A172 (cell line): ENCODE measurements at places on chromosomes 2 and 18. TPM values are rescaled to one million over a fixed set of nuclear protein-coding genes. Genes with fewer than 3 reads are reported as not detected.
A peak's percentile ranks its signal among the peaks of the same experiment; 100 is the strongest.

PSTPIP2 gene
- total RNA-seq, result 2.8 and 3.9 TPM in 2 replicates

DNA sequence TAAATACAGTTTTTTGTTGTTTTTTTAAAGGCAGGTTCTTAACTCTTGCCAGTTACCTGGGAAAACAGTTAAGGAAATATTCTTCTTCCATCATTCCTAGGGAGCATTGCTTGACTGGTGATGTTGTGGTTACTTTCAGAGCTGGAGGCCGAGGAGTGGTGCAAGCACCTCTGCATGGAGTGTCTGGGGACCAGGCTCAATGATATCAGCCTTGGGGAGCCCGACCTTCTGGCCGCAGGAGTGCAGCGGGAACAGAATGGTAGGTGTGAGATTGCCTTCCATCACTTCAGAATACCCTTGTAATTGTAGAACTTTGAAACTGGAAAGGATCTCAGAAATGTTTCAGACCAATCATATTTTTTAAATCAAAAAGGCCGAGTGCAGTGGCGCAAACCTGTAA is 270.1 kb downstream of the CD226 start:
- no peak for DNase-seq

MROH2A gene
- 0.48 TPM in 1 of 2 replicates, not detected in the other for total RNA-seq

DNA sequence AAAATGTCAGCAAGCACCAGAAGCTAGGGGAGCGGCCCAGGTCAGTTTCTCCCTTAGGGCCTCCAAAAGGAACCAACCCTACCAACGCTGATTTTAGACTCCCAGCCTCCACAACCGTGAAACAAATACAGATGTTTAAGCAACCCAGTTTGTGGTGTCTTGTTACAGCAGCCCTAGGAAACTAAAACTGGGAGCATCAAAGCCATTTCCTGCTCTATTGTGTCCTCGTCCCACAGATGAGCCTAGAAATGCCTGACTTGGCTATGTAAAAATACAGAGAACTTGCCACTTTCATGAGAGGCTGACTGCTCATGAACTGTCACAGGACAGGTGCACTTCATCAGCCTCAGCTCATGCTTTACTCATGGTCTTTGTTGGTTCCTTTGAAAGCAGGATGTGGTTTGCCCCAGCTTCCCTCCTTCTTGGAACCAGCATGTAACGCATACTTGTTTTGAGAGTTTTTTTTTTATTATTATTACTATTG is 97.6 kb upstream of the SLC39A10 start:
- peak; percentile 76 for DNase-seq

GRCh38 chr2:15579641-15580040 is 12.0 kb upstream of the DDX1 start:
- DNase-seq, result peak; percentile 7

DNA sequence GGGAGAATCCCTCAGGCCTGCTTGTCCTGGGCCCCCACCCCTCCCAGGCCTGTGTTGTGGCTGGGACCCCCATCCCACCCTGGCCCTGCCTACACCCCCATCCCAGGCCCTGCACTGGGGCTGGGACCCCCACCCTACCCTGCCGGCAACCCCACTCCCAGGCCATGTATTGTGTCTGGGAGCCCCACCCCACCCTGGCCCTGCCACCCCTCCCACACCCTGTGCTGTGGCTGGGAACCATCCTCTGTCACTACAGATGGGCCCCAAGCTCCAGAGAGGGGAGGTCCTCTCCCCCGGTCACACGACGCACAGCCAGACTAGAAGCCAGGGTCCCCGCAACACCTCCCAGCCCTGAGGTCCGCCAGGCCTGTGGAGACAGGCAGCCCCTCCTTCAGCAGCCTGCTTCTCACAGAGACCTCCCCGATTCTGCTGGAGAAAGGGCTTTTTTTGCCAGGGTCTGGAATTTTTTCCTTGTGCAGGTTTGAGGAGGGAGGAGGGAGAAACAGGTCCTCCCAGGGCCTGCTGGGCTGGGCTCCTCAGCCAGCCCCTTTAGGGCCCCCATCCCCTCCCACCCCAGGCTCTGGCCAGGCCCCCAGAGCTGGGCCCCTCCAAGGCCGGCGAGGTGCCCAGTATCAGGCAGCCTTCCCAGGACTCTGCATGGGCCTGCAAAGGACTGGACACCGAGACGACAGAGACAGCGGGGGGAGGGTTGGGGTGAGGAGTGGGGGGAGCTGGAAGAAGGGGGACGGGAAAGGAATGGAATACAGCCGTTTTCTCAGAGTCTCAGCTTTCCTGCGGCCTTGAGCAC is 28.0 kb downstream of the KIF1A start:
- DNase-seq, result no peak

- no peak for DNase-seq
Measured at GRCh38 chr2:109557309-109557708, 56.5 kb downstream of the SEPTIN10 start.

DNA sequence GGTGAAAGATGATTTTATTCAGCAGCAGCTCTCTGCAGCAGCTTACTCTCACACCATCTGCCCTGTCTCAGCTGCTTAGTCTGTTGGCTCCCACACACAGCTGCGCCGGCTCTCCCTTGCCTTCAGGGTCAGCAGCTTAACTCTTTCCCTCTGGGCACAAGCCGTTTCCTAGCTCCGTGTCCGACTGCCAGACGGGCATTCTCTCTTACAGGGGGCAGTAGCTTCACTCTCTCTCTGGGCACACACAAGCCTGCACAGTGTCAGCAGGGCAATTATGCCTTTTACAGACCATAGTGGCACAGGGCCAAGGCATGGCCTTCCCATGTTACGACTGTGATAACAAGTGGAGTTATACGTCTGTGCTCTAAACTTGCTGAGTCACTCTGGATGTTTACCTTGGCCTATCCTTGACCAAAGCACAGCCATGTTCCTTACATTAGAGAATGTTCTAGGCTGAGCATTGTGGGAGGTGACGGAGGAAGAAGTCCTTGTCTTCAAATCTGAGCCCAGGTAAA is 31.7 kb downstream of the PCARE start:
- no peak for DNase-seq

SETBP1 gene
- 0.10 and 0.14 TPM in 2 replicates for total RNA-seq

GRHL1 gene
- total RNA-seq, result 0.57 and 3.8 TPM in 2 replicates

- no peak for DNase-seq
Measured at GRCh38 chr18:13288509-13289133, 70.1 kb downstream of the LDLRAD4 start.

- DNase-seq, result no peak
Measured at GRCh38 chr18:24420551-24420950, 5.9 kb upstream of the IMPACT start.

DNA sequence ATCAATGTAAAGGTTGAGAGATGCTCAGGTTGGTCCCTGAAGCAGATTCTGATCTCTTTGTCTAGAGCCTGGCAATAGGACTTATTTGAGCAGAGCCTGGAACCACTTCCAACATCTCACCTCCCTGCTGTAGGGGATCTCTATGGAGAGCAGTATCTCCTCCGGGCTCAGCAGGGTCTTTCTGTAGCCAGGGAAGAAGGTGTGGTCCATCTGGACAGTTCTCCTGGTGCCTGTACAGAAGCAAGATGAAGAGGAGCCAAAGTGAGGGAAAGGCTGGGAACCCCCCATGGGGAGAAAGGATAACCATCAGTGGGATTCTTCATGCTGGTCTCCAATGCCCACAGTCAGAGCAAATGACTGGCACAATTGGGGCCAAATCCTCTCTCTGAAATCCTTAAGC is 34.8 kb downstream of the XDH start:
- no peak for DNase-seq

DNA sequence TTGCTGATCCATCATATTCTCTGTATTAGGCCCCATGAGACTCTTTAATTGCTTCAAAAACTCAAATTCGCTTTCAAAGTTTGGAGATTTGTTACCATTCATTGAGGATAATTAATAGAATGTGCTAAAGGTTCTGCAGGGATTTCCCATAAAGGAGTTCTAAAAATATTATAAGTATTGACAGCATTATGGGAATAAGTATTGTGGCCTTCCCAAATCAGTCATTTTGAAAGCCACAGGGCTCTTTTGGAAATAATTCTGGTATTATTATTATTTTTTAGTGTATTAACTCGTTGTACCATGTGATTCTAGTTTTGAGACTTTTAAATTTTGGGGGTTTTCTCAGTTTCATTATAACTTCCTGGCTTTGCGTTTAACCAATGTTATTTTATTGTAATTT is 37.1 kb downstream of the LCLAT1 start:
- DNase-seq, result no peak

DNA sequence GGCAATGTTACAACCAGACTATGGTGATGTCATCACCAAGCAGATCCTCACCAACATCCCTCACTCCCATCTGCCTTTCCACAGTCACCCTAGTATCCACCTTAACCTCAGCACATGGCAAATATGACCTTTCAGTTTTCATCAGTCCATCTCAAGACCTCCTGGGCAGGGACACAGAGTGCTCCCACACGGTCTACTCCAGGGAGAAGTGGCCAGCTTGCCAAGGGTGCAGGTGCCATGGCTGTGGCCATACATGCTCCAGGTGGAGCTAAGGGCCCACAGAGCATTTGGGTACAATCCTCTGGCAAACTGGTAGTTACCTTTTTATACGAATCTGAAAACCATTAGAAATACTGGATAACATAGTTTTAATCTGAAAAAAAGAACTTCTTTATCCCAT is 453.1 kb downstream of the ADCYAP1 start:
- no peak for DNase-seq

ARID5A gene
- 6.9 and 11.2 TPM in 2 replicates for total RNA-seq

DNA sequence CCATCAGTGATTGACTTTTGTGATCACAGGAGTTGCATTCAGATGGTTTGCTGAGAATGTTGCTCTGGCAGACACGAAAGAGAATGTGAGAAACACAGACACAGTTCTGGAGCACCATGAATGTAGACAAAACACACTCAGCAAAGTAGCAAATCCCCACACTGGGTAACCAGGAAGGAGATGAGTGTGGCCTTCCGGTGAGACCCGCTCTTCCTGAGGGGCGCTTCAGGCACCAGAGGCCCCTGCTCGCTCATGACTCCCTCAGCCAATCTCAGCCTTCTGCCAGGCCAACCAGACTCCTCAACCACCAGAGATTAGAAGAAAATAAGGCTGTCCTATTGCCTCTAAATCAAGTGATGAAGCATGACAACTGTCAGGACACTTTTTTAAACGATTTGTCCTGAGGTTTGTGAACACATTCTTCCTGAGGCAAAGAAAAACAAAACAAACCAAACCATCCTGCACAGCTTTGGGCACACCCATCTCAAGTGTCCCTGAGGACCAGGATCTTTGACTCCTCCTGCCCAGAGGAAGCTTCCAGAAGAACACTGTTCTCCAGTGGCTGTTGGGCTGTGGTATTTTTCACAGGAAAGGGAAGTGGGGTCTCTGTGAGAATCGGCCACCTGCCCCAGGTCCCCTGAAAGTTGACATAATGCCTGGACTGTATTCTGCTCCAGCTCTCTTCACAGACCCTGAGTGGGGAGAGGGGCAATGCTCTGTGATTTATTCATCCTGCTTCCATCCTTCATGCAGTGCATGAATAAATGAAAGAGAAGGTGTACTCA is 152.8 kb downstream of the BCL11A start:
- no peak for DNase-seq

ABCG8 gene
- total RNA-seq, result not detected in 2 replicates

HOXD13 gene
- total RNA-seq, result 4.2 and 5.2 TPM in 2 replicates

GRCh38 chr18:457140-457519 is 43.4 kb downstream of the COLEC12 start:
- DNase-seq, result no peak

GRCh38 chr18:36532394-36532793 is 234.9 kb downstream of the FHOD3 start:
- peak; percentile 18 for DNase-seq

GRCh38 chr18:6561862-6562291 is 147.2 kb upstream of the L3MBTL4 start:
- no peak for DNase-seq

CCDC68 gene
- total RNA-seq, result 0.07 TPM in 1 of 2 replicates, not detected in the other

ITGB6 gene
- 0.29 and 1.00 TPM in 2 replicates for total RNA-seq

MDH1 gene
- 418 and 440 TPM in 2 replicates for total RNA-seq

GRCh38 chr2:206915121-206915520 is 24.2 kb upstream of the CPO start:
- DNase-seq, result peak; percentile 89

DNA sequence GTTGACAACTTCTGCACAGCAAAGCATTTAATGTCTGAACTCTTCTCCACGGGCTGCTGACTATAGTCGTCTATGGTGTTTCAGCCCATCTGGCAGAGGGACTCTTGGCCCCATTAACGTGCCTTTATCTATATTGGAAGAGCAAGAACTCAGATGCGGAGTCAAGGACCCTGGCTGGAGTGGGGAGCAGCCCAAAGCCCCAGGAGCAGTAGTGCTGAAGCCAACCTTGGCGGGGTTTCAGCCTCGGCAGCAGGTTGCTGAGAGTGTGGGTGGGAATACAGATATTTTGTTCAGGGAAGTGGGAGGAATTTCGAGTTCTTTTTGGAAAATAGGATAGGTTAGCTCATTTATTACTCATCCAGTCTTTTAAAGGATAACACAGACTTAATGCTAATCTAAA is 34.2 kb downstream of the TMEM17 start:
- no peak for DNase-seq

GRCh38 chr2:229425598-229425997 is 154.5 kb upstream of the PID1 start:
- DNase-seq, result peak; percentile 67

- DNase-seq, result no peak
Measured at GRCh38 chr2:239688122-239688681, 287.4 kb upstream of the HDAC4 start.

TMEM169 gene
- total RNA-seq, result 0.48 and 0.52 TPM in 2 replicates

UGT1A8 gene
- not detected in 2 replicates for total RNA-seq
